ENCODE measurements at places on chromosomes 4 and X. TPM values are rescaled to one million over a fixed set of nuclear protein-coding genes. Genes with fewer than 3 reads are reported as not detected.

DNA sequence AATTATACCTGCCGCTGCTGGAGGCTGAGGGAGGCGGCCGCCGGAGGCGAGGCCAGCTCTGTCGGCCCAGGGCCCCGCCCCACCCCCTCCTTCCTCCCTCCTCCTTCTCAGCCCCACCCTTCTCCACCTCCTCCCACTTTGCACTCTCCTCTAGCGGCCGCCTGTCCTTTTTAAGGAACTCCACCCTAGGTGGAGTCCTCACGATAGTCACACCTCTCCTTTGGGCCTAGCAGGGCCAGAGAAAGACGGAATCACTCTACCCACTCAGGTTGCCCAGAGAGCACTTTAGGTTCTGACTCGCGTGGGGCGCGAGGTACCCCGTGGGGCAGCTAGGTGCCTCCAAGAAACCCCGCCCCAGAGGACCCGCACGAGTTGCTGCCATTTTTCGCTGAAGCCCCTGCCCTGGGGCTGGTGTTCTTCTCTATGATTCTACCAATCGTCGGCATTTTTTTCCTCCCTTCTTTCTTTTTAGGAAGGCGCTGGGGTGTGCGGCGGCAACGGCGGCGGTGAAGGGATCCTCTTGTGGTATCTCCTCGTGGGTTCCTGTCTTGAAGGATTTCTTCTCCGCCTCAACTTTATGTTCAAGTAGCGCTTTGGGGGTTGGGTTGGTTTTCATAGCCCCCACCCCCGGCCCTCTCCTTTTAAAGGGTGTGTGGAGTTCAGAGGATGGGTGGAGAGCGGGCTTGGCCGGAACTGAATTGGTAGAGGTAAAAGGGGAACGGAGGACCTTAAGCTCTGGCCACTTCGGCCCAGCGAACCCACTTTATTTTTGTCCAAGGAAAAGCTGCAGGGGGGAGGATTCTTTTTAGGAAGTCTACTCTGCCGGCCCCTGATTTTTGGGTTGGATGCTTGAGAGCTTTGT is at the start of gene KLF8:
KLF8 (plus strand) TSS at position 136 of the 862 bp plus-strand sequence. CDS start 979 bp downstream, outside the sequence.
- peak; percentile 2 for DNase-seq

DNA sequence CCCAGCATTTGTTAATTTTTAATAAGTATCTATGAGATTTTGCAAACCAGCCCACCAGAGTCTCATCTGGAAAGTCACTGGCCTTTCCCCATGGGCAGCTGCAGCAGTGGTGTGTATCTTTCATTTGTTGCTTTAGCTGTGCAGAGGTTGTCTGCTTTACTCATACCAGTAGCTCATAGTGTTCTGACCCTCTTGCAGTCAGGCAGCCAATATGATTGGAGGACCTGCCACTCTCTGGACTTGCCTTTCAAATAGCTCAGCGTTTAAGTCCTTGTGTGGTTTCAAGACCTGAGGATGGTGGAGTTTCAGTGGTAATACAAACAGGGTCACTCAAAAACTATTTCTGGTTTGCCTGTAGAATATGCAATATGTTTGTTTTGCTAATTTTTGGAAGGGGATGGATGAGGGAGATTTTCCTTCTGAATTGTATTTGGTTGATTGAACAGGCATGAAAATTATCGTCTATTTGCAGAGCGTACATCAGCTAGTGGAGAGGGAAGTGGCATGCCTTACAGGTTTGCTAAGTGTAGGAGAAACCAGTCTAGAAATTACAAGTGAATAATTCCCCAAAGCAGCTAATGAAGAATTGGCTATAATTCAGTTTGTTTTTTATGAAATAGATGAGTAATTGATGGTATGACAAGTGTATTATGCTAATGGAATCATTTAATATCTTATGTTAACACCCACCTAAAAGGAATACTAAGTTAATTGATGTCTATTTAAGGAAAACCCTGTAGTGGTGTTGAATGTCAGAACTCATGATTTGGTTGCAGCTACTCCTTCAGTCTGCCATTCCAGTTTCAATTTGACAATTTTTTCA is 8.9 kb downstream of the POLA1 start:
- no peak for DNase-seq

DNA sequence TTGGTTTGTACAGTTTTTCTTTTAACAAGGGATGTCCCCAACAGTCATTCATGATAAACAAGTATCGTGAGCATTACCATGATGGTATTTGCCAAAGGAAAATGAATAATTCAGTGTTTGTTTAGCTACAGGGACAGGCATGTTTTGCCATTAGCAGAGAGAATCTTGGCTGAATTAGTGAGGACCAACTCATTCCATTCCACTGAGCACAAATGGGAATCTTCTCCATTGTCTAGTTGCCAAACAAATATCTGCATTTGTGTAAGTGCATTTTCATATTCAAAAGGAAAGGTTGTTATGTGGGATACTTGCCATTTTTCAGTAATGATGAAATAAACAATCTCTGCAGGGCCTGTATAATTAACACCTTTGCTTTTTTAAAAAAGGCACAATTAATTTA is 1762.6 kb downstream of the RPA4 start:
- DNase-seq = no peak

PDE6B gene
- 2.8 TPM for total RNA-seq

- peak; percentile 62 for DNase-seq
These were observed 160.3 kb downstream of the DCLK2 start for GRCh38 chr4:150238591-150238990.

GRCh38 chr4:147829401-147830101 is 97.7 kb downstream of the ARHGAP10 start:
- peak; percentile 79 for DNase-seq

RASSF6 gene
- not detected for total RNA-seq

GABRG1 gene
- not detected for total RNA-seq

DNA sequence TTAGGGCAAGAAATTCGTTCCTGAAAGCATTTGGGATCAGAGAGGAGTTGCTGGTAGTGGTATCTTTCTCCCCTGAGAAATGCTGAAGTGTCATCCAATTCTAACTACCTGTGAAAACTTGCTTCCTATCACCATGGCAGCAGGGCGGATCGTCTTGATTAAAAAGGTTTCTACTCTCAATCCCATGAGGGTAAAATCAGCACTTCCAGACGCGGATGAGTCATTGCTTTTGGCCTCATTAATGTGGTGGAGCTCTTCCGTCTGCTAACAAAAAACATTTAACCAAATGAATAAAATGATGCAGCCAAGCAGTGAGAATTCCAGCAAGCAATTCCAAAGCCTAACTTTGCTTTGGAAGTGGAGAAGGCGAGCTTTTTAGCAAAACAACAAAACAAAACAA is 325.6 kb downstream of the CAMK2D start:
- peak; percentile 83 for DNase-seq

DNA sequence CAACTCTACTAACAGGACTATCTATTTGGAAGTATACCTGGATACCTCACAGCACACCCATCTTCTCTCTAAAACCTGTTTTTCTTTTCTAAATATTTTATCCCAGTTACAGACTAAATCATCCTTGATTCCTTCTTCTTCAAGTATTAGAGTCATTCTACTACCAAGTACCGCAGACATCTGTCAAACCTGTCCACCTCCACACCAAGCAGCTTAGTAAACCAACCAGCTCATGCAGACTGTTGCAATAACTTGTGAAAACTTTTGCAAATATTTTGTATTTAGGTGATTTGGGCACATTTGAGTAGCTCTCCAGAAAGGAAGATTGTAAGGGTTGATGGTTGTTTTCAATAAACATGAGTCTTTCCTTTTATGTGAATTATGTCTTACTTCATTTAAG is 238.6 kb downstream of the ADAMTS3 start:
- DNase-seq = no peak

GRCh38 chrX:126394681-126395080 is 157.9 kb downstream of the DCAF12L1 start:
- DNase-seq = no peak

- DNase-seq = no peak
These were observed 647.0 kb downstream of the IQCM start for GRCh38 chr4:149168645-149169044.

DNA sequence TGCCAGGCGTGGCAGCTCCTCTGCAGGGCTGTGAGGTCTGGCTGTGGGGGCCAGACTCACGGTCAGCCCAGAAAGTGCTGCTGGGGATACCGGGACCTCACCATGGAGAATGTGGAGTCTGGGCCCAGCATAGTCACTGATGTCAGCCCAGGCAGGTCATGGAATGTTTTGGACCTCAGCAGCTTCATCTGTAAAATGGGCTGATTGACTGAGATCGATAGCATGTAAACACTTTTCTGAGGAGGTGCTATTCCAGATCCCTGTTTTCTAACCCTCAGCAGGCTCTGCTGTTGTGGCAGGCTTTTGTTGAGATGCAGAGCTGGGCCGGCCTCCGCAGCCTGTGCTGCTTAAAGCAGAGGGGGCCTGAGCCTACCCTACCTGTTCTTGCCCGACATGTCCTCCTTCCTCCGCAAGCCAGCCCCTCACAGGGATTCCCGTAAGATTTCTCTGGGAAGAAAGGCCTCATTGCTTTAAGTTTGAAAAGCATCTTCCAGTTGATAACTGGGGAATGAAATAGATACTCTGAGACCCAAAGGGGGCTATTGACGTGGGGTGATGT is 38.3 kb upstream of the HGFAC start:
- DNase-seq = no peak

F8A1 gene
- 2.3 TPM for total RNA-seq

DNA sequence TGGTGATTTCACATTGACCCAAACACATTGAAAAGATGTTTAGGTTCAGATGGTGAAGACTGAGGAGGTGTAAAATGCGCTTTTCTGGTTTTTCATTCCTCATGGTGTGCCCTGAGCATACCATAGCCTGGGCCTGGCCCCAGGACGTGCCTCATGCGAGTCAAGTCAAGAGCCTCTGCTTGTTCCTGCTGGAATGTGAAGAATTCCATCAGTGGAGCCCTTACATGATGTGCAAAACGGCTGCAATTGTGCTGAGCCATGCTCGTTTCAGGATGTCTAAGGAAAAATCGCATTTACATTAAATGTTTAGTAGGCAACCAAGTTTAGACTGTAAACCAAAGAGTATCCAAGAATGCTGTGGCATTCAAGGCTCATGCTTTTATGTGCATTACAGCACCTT is 34.9 kb downstream of the GYG2 start:
- peak; percentile 50 for DNase-seq

TLR10 gene
- total RNA-seq = not detected

DNA sequence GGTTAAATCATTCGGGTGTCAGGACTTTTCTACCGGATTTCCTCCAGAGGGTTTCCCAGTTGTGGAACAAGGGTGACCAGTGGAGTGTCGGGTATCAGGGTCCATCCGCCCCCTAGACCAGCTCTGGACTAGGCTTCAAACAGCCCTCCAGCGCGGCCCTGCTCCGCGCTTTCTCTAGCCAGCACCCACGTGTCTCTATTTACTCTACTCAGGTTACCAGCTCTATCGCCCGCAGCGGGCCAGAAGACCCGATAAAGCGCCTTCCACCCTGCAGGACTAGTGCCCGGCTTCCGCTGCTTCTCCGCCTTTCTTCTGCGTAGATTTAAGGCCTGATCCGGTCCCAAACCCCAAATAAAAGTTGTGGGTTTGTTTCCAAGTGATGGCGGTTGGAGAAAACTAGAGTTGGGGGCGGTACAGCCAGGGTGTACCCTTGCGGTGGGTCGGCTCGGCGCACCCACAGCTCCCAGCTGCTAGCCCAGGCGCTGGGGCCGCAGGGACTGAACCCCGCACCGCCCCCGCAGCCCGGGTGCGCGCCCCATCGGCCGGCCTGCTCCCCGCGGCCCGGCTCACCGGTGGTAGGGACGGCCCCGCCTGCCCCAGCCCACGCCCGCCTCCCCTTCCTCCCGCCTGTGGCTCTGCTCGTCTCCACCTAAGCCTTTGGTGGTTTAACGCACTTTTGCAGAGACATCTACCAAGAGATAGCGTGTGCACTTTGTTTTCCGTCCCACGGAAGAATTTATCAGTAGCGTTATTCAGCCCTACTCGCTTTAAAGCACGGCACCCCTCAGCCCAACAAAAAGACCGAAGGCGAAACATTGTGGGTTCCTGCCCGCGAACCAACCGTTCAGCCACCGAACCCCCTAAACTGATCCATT is 2.1 kb downstream of the LEF1 start:
- DNase-seq = peak; percentile 28

GNRHR gene
- total RNA-seq = not detected

GRCh38 chr4:103996637-103997036 is 276.9 kb upstream of the TACR3 start:
- peak; percentile 90 for DNase-seq

C4orf50 gene
- not detected for total RNA-seq

CDKL5 gene
- 5.0 TPM for total RNA-seq

DNA sequence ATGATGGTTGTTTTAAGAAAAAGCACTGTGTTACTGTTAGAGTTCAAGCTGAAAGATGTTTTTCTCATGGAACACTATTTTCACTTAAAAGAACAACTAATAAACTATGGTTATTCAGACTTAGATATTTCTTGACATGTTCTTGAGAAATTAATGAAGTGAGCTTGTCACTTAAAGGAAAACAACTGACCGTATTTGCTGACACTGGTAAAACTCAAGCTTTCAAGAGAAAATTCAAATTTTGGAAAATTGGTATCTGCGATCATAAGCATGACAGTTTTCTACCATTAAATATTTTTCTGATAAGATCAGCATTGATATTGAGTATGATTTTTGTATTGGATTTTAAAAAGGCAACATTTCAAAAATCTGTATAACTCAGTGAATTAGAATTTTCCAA is 549.5 kb upstream of the ACTRT1 start:
- DNase-seq = no peak

GRCh38 chr4:153212736-153213135 is 8.5 kb downstream of the TRIM2 start:
- no peak for DNase-seq

DNA sequence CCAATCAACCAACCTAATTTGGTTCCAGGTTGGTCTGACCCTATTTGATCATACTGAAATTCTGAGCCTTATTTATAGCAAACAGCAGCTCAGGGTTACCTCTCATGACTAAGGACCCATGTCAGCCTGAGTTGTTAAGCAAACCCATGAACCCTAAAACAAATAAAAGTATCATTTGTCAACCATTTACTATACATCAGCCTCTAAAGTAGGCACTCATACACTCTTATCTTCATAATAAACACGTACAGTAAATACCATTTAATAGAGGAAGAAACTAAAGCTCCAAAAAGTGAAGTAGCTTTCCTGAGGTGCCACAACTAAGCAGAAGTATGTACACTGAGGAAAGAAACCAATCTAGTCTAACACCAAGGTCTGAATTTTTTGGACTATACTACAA is 25.2 kb downstream of the MANBA start:
- DNase-seq = no peak

DNA sequence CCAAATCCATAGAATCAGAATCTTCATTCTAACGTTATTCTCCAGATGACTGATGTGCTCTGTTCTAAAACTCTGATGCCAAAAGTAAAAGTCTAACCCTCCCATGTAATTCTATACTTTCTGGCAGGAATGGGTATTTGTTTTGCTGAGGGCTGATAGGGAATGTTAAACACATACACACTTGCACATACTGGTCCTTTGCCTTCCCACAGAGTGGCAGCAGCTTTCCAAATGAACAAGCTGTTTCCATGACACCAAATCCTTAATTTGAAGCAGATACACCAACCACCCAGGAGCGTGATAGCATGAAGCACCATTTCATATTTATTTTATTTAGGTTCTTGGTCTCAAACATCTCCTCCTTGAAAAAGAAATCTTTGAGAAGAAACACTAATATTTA is 155.5 kb upstream of the PRDX4 start:
- DNase-seq = no peak

DNA sequence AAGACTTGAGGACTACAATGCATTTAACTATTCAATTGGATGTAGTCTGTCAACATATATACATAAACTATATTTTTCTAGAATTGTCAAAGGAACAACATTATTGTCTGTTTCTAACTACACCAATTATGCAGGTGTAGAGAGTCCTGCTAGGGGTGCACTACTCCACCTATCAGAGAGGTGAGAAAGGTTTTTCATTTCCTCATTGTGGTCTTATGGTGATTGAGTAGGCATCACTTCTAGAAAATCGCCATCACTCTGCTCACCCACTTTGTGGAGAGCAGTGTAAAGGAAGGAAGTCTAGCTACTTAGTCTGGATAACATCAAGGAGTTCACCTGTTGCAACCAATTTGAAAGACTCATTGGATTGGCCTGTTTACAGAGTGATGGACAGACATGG is 4.4 kb upstream of the ADH1C start:
- no peak for DNase-seq
